A172 (cell line): ENCODE measurements at places on chromosomes 2 and 18.

DNA sequence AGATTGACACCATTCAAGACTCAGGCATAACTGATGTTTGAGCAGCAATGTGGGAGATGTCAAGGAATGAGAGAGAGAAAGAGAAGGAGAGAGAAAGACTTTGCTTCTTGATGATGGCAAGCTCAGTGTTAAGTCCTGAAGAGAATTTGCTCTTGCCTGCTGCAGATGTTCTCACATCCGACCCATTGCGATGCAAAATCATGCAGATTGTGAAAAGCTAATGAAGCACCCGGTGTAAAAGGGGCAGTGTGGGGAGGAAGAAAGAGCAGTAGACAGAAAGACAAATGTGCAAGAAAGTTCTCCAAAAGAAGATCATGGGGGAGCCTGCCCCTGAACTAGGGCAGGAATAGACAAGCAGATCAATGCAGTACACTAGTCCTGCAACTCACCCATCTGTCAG lies 57.7 kb downstream of the EMX1 start:
- no peak for DNase-seq

DNA sequence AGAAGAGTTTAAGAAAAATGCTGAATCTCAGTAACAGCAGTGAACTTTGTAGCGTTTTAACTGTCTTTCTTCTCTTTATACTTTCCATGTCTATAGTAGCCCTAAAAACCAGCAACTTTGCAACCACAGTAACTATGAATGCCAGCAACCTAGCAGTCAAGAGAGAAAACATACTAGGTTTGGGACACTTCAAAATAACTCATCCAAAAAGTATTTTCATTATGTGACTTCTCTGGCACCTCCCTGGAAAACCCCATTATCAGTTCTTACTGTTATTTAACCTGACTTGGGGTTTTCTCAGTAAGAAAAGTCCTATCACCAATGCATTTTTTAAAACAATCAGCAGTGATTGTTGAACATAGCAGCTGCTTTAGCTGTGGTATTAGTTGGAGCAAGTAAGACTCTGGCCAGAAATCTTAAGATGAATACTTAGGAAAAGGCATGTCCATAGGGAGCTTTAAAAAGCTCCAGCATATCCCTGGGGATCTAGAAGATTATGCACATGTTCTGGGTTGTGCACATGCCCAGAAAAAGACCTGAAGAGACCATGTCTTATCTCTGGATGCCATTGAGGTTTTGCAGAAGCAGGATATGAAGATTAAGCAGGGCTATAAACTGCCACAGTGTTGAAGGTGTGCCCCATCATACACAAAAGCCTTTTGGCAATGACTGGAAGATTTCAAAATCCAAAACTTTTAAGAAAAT lies 411.3 kb downstream of the CMPK2 start:
- DNase-seq: peak; percentile 25

DNA sequence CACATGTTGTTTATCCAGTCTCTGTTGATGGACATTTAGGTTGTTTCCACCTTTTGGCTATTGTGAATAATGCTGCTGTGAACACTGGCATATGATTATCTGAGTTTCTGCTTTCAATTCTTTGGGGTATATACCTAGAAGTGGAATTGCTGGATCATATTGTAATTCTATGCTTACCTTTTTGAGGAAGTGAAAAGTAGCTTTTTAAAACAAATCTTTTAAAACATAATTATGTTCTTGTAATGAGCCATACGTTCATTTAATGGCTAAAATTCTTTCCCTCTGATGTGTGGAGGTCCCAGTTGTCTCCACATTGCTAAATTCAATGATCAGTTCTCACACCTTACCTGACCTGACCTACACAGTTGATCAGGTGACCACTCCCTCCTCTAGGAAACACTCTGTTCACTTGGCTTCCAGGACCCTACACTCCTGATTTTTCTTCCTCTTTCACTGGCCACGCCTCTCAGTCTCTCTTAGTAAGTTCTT lies 27.8 kb upstream of the SERTAD2 start:
- DNase-seq: no peak

DNA sequence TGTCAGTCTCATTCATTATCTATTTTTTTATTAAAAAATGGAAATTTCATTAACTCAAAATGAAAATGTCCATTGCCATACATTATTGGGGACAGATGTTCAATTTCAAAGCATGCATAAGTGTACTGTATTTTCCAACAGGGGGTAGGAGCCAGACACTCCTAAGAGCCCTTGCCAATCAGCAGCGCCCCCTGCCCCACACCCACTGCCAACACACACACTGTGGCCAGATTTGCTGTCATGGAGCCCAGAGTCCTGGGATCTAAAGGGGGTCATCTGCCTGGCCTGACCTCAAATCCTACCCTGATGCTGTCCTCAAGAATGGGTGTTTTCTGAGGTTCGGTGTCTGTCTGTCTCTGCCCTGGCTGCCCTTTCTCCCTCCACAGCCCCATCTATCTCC lies 162.2 kb upstream of the TWIST2 start:
- DNase-seq: peak; percentile 27

DNA sequence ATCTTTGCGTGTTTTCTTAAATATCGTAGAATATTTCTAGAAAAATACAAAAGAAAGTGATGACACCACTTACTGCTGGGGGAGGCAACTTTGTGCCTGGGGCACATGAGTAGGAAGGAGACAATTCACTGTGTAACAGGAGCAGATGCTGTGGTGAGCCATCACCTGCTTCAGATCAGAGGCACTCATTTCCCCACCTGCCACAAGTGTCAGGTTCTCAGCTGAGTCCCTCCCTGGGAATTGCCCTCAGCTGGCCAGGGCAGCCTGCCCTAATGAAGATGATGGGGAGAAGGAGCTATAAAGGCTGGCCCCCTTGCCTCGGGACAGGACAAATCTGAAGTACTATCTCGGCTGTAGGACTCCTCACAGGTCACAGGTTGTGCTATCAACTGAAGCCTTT lies 322.8 kb downstream of the STK39 start:
- DNase-seq: no peak

DNA sequence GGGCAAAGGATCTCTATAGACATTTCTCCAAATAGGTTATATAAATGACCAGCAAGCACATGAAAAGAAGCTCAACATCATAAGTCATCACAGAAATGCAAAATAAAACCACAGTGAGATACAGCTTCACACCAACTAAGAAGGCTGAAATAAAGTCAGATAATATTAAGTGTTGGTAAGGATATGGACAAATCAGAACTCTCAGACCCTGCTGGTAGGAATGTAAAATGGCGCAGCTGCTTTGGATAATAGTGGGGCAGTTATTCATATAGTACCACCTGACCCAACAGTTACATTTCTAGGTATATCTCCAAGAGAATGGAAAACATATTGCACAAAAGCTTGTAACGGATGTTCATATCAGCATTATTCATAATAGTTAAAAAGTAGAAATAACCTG lies 14.0 kb downstream of the EPB41L5 start:
- DNase-seq: no peak

DNA sequence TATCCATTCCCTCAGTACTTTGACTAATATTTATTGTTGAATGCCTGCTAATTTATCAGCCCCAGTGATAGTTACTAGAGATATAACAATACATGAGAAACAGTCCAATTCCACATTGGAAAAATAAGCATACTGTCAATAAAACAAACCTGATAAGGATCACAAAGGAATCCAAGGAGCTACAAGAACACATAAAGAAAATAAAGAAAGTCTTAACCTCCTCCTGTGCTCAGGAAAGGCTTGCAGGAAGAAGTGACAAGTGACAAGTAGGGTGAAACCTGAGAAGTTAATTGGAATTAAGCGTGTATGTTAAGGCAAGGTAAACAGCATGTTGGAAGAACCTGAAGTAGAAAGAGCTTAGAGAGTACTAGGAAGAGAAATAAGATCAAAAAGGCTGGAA lies 20.3 kb upstream of the ASNSD1 start:
- DNase-seq: no peak

- peak; percentile 93 for DNase-seq
These were observed 85.2 kb upstream of the NDUFV2 start for GRCh38 chr18:9017167-9017904.

GRCh38 chr2:176575237-176575744 lies 306.0 kb downstream of the MTX2 start:
- DNase-seq: no peak

- no peak for DNase-seq
These were observed 157.9 kb upstream of the FOSL2 start for GRCh38 chr2:28234807-28235206.

DNA sequence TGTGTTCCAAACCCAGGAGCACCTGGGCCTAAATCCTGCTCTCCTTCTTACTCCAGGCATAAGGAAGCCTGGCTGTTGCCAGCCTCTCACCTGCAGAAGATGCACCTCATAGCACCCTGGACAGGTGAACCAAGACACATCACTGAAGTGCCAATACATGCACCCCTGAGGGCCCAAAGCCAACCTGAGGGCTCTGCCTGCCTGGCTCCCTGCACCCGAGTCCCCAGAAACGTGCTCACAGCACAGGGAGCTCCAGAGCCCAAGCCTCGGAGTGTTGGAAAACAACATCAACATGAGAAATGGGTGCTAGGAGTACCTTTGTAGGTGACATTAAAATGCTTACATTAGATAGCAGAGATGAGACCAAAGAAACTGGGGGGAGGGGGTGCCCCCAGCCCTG lies 96.3 kb upstream of the RAB6C start:
- no peak for DNase-seq

- peak; percentile 89 for DNase-seq
These were observed at the start of gene LPIN2 for GRCh38 chr18:3013024-3013804. Gene LPIN2 (minus strand): TSS chr18:3013144. CDS start chr18:2960840, 52,304 bp downstream.

- no peak for DNase-seq
These were observed 124.2 kb downstream of the COPS8 start for GRCh38 chr2:237209885-237210284.
